ENCODE measurements at places on chromosomes 5 and 9.
A peak's percentile ranks its signal among the peaks of the same experiment; 100 is the strongest.

DNA sequence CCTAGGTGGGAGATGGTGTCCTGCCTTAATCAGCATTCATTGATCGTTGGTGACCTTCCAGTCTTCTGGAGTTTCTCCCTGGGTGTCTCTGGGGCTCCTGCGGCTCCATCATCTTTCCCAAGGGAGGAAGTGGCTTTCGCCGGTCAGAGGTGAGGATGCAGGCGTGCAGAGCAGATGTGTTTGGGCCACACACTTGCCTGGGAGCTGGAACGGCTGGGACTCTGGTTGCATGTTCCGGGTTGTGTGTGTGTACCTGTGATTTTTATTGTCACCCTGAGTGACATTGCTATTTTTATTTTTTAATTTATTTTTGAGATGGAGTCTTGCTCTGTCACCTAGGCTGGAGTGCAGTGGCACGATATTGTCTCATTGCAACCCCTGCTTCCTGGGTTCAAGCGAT, 9.6 kb downstream of the HMCN2 start:
- DNase-seq: no peak

DNA sequence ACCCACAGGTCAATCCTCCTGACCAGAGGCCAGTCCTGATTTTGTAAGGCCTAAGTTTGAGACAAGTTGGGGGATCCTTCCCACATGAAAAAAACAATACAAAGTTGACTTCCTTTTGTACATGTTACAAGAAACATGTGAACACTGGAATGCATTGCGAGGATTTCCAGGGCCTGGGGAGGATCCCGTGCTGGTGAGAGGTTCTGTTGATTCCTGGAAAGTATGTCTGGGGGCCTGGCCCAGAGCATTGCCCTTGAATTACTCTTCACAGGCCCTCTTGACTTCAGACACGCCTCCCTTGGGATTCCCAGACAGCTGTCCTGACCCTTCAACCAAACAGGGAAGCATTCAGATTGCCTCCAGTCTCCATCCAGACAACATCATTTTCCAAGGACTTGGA, 234.2 kb upstream of the IRX2 start:
- DNase-seq: no peak

GRCh38 chr5:139133282-139133681, 64.9 kb downstream of the SIL1 start:
- DNase-seq: no peak

DNA sequence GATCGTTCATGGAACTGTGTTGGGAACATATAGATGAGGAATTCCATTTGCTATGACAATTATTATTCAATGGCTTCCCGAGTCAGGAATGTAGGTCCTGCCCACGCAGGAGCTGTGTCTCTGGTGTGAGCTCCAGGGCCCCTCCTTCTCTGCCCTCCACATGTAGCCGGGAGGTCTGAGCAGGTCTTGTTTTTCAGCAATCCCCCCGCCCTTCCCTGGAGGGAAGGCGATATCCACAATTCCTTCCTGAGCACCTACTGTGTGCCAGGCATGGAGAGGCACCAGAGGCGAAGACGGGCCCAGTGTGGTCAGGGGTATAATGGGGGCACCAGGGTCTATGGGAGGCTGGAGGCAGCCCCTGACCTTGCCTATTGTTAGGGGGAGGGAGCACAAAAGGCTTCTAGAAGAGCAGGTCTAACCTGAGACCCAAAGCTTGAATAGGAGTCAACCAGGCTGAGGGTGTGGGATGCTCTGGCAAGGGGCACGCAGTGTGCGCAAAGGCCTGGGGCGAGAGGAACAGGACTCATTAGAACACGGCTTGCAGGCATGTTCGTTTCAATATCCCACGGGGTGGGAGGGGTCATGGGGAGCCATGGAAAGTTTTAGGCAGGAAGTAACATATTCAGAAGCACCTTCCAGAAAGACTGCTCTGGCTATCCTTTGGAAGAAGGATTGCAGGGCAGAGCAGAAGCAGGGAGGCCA, 154.9 kb downstream of the C9orf50 start:
- no peak for DNase-seq

DNA sequence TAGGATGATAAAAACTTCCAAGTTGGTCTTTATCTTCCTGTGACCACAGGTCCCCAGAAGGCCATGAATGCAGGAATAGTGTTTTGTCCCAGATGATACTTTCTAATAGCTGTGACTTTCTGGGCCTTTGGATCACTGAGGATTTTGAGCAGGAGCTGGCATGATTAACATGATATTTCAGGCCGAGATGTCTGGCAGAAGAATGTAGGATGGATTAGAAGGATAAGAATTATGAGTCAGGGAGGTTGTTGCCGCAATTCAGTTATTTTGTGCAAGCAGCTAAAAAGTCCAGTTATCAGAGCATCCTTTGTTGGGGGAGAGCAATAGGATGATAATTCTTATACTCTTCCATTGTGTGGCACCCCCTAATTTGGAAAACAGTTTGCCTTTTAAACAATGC, 189.7 kb downstream of the PSAT1 start:
- DNase-seq: no peak

GRCh38 chr9:127923046-127923445, 6.2 kb upstream of the ST6GALNAC4 start:
- DNase-seq: no peak

- DNase-seq: no peak
These were observed 16.8 kb downstream of the AMBP start for GRCh38 chr9:114061292-114061691.

DNA sequence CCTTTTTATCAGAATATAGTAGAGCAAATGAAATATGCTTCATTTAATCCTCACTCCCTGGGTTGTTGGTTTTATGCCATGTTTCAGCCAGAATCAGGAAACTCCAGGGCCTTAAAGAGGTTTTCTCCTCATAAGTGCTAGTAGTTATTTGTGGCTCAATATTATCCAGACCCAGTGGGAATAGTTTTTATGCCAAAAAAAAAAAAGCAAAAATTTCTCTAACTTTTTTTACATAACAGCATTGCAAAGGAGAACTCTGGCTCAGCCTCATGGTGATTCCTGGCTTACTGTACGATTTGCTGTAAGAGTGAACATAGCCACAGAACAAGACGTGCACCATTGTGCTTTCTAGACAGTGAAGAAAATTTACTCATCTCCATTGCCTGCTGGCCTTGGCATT, 232.5 kb downstream of the PJA2 start:
- no peak for DNase-seq

- no peak for DNase-seq
These were observed 455.0 kb upstream of the ACTBL2 start for GRCh38 chr5:57937501-57938173.

DNA sequence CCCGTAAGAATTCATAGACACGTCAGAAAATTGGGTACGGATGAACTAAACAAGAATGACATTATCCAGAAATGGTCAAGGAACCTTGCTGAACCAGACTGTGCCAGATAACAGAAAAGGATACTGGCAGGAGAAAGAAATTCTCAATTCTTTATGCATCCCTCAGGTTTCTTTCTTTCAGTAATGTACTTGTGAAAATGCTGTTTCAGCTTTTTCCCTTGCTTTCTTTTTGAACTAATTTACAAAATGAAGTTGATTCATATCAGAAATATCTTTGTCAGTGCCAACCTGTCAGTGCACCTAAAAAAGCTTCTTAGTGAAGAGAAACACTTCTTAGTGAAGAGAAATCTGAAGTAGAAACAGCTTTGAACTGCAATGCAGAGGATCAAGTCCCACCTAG, 643.6 kb upstream of the RORB start:
- DNase-seq: no peak

- peak; percentile 79 for DNase-seq
These were observed 27.2 kb downstream of the PRRC2B start for GRCh38 chr9:131420980-131421624.

GRCh38 chr5:119583684-119584083, 45.7 kb upstream of the FAM170A start:
- DNase-seq: peak; percentile 20

DNA sequence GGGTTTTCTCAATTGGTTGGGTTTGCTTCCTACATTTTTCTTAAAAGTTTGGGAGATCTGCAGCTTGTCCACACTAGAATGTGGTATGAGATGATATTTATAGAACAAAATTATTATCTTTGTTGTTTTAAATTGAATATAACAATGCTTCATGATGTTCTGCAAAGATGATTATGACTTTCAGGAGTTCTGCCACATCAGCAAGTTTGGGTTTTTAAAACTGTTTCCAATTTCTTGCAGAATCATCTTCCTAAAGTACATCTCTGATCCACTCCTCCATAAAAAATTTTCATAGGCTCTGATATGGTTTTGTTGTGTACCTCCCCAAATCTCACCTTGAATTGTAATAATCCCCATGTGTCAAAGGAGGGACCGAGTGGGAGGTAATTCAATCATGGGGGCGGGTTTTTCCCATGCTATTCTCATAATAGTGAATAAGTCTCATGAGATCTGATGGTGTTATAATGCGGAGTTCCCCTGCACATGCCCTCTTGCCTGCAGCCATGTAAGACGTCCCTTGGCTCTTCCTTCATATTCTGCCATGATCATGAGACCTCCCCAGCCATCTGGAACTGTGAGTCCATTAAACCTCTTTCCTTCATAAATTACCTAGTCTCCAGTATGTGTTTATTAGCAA, 119.1 kb upstream of the PTGER4 start:
- no peak for DNase-seq

DNA sequence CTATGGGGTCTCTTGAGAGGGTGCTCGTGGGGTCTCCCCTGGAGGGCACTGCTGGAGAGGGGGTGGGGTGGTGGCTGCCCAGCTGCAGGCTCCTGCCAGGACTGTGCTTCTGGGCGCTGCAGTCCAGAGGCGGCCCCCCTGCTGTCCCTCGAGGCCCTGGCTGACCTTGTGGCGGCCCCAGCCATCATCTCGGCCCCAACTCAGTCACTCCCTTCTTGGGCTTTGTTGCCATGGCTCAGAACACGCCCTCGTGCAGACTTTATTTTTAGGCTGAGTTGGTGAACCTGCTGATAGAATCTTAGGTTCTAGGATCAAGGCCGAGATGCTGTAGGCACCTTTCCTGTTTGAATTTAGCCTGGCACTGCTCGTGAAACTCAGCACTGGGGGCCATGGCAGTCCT, 22.8 kb downstream of the FBXW5 start:
- DNase-seq: no peak

GRCh38 chr5:125267636-125268248, 521.3 kb upstream of the ZNF608 start:
- peak; percentile 35 for DNase-seq

DNA sequence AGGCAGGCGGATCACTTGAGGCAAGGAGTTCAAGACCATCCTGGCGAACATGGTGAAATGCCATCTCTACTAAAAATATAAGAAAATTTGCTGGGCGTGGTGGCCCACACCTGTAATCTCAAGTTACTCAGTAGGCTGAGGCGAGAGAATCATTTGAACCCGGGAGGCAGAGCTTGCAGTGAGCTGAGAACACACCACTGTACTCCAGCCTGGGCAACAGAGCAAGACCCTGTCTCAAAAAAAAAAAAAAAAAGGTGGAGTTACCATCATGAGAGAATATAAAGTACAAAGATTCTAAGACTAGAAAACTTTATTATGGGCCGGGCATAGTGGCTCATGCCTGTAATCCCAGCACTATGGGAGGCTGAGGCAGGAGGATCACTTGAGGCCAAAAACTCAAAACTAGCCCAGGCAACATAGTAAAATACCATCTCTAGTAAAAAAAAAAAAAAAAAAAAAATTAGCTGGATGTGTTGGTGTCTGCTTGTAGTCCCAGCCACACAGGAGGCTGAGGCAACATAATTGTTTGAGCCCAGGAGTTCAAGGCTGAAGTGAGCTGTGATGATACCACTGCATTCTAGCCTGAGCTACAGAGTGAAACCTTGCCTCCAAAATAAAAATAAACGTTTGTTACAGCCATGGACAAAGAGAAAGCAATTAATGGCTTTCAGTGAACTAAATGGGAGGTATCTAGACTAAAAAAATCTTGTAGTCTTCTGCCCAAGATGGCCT, 12.9 kb downstream of the ANXA2R start:
- no peak for DNase-seq

DNA sequence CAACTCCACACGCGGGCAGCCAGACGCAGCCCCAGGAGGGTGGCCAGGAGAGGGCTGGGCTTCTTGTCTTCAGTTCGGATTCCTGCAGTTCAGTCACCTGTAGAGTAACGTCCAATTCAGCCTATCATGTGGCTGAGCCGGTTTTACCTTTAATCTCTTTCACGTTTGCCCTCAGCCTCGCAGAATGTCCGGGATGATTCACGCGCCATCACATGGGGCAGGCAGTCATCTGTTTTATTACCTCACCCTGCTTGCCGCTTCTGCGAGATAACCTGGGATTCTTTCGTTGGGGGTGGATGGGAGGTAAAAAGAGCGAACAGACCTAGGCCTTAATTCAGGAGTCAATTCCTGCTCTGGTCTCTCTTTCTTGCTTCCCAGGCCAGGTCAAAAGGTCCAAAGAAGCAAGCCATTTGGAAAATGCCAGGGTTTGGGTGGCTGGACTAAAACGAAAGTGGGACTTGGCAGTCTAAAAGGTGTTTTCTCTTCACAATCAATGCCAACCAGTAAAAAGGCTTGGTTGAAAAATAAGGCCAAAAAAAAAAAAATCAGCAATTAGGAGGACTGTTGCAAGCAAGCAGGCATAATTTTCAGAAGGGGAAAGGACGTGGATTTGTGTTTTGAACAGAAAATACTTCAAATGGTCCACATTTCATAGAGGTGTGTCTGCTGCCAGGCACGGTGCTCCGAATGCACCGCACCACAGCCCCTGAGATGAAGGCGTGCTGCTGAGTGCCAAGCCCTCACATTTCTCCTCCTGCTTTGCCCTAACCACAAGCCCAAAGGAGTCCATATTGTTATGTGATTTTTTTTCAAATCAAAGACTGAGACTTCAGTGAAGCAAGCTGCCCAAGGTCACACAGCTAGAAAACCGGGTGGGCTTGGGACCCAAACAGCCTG, 2.8 kb upstream of the WWC1 start:
- DNase-seq: peak; percentile 96

GRCh38 chr5:143592648-143593047, 189.2 kb upstream of the NR3C1 start:
- no peak for DNase-seq

DNA sequence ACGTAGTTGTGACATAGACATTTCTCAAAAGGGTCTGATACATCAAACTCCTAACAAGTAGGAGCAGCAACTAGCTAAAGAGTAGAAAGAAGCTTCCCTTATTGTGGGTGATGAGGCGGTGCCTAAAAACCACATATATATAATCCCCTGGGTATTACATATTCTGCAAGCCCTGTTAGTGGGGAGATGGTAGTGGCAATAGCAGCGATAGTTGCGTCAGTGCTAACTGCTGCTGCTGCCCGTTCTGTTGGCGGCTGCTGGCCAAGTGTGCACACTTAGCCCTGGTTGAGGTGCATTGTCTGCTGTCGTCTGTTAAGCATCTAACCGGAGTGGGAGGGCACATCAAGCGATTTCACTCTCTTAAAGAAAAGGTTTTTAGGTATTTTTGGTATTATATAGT, 35.8 kb downstream of the VLDLR start:
- no peak for DNase-seq

GRCh38 chr5:1045960-1046560, 37.5 kb downstream of the NKD2 start:
- no peak for DNase-seq

- DNase-seq: no peak
These were observed 575.8 kb downstream of the CSNK1G3 start for GRCh38 chr5:124087752-124088151.

- peak; percentile 28 for DNase-seq
These were observed 99.9 kb downstream of the GTF3C4 start for GRCh38 chr9:132769906-132770769.

- DNase-seq: no peak
These were observed 28.9 kb downstream of the SNX24 start for GRCh38 chr5:122874179-122874875.
